Activated CD4-positive, alpha-beta T cell treated with anti-CD3 and anti-CD28 coated beads, Interleukin-2, amount 10 ng/mL, durations not matched to agents 7 days and 5 days (primary cell): ENCODE measurements at places on chromosomes 5 and 9. TPM values are rescaled to one million over a fixed set of nuclear protein-coding genes. Genes with fewer than 3 reads are reported as not detected.

Gene EIF4E1B
- not detected for total RNA-seq

Gene FOXI1
- total RNA-seq, result not detected

Gene LECT2
- total RNA-seq, result not detected

Gene CCL27
- total RNA-seq, result not detected

GRCh38 chr5:125575891-125576505, 829.6 kb upstream of the ZNF608 start:
- no peak for DNase-seq
- H3K27me3 ChIP-seq, result no peaks in the 10 kb centered on the region
- H3K27ac ChIP-seq, result no peak overlapping the region
- no peaks in the 10 kb centered on the region for H3K4me1 ChIP-seq
- no peak overlapping the region for H3K4me3 ChIP-seq

DNA sequence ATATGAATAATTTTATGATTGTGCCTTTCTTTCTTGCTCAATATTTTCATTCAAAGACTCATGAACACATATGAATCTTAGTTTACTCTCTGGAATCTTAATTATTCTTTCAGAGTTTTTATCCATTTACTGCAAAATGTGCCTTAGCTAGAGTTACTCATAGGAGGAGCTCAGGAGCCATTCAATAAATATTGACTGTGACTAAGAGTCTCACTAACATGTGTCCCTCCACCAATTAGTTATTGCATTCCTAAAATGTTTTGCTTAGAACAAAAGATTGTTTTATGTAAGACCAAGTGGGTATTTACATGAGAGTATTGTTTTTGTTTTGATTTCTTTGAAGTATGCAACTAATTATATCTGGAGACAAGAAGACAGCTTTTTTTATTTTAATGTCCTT, 218.4 kb upstream of the MAST4 start:
- H3K36me3 ChIP-seq, result no peaks in the 10 kb centered on the region
- no peak overlapping the region for H3K4me3 ChIP-seq
- peaks cover 9% of the 10 kb centered on the region for H3K27me3 ChIP-seq
- H3K4me1 ChIP-seq, result no peaks in the 10 kb centered on the region
- H3K27ac ChIP-seq, result no peak overlapping the region

- peaks cover 6% of the 10 kb centered on the region for H3K4me1 ChIP-seq
- H3K36me3 ChIP-seq, result no peaks in the 10 kb centered on the region
- H3K4me3 ChIP-seq, result no peak overlapping the region
Observed at GRCh38 chr5:31270396-31270795, 76.9 kb downstream of the CDH6 start.

- no peak overlapping the region for H3K4me3 ChIP-seq
- H3K27me3 ChIP-seq, result no peaks in the 10 kb centered on the region
- no peak overlapping the region for H3K27ac ChIP-seq
- H3K4me1 ChIP-seq, result peaks cover 69% of the 10 kb centered on the region
- peaks cover 53% of the 10 kb centered on the region for H3K36me3 ChIP-seq
Observed at GRCh38 chr5:172141949-172142319, 46.1 kb downstream of the STK10 start.

DNA sequence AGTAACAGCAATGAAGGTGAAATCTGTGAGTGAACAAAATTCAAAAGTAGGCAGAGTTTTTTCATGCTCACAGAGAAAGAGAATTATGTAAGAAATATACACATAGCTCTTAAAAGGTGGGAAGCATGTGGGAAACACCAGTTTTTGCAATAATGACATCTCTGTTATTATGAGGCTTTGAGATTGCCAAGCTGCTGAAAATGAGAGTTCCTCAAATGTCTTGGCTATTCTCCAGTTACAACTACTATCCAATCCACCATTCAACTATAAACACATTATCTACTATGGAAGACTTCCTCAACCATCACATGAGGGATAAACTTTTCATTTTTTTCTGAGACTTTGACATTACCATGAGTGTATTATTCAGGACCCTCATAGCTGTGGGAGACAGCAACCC, 420.8 kb upstream of the ACTBL2 start:
- no peak overlapping the region for H3K27ac ChIP-seq
- H3K36me3 ChIP-seq, result no peaks in the 10 kb centered on the region
- peaks cover 6% of the 10 kb centered on the region for H3K27me3 ChIP-seq
- no peaks in the 10 kb centered on the region for H3K4me1 ChIP-seq
- no peak for DNase-seq
- no peak overlapping the region for H3K4me3 ChIP-seq

- no peaks in the 10 kb centered on the region for H3K4me1 ChIP-seq
- no peaks in the 10 kb centered on the region for H3K27me3 ChIP-seq
- no peak overlapping the region for H3K27ac ChIP-seq
- no peak for DNase-seq
- no peak overlapping the region for H3K4me3 ChIP-seq
Observed at GRCh38 chr9:107989544-107989943, 500.0 kb upstream of the KLF4 start.

GRCh38 chr5:140042393-140042642, 781 bp downstream of the NRG2 start:
- peaks cover 10% of the 10 kb centered on the region for H3K4me1 ChIP-seq
- DNase-seq, result no peak
- H3K27me3 ChIP-seq, result peaks cover 74% of the 10 kb centered on the region
- H3K27ac ChIP-seq, result no peak overlapping the region

DNA sequence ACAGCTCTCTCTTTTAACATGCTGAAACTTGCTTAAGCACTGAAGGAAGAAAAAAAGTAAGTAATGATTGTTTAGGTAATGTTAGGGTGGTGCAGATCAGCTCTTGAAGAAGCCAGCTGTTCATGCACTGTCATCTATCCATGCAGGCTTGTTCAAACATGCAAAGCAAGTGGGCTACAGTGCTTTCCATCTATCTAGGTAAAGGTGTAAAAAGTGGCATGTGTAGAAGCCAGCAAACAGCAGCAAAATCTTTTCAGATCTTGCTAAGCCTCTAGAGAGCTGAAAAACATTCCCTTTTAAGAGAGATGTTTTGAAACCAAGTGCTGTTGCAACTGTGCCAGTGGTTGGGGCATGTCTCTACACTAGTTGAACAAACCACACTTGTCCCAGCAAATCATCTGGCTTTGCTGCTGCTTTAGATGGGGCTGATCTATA, 214.4 kb downstream of the EFNA5 start:
- H3K36me3 ChIP-seq, result no peaks in the 10 kb centered on the region
- H3K4me1 ChIP-seq, result no peaks in the 10 kb centered on the region
- H3K4me3 ChIP-seq, result no peak overlapping the region
- DNase-seq, result no peak
- H3K27ac ChIP-seq, result no peak overlapping the region

DNA sequence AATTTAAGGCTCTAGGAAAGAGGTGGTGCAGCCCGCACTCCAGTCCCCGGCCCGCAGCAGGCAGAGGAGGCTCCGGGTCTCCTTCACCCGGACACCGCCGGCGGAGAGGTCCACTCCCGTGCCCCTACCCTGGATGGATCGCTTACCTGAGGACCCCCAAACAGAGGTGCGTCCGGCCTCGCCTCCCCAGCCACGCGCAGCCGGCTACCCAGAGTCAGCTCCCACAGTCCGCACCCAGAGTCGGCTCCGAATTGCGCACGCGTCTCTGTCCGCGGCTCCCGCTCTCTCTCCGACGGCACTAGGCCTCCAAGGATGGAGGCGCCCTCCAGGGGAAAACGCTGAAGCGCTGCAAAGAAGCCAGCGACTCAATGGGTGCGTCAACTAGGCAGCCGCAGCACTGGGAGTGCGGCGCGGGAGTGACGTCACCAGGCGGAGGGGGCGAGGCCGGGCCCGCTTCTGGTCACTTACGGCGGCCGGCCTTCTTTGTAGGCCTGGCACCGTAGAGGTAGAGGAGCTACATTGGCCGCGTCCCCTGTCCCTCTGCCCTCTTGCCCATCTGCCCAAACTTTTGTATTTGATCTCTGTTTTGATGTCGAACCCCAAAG, at the start of gene ELP1:
Gene ELP1 (minus strand): TSS at position 407 of the 605 bp plus-strand sequence. CDS start 2,978 bp downstream, outside the sequence.
- peaks cover 29% of the 10 kb centered on the region for H3K4me1 ChIP-seq
- H3K36me3 ChIP-seq, result peaks cover 5% of the 10 kb centered on the region
- peak; percentile 94 for DNase-seq
- H3K4me3 ChIP-seq, result peak within 1 kb of the TSS; percentile 88
- no peaks in the 10 kb centered on the region for H3K27me3 ChIP-seq
- peak within 1 kb of the TSS; percentile 99 for H3K27ac ChIP-seq

DNA sequence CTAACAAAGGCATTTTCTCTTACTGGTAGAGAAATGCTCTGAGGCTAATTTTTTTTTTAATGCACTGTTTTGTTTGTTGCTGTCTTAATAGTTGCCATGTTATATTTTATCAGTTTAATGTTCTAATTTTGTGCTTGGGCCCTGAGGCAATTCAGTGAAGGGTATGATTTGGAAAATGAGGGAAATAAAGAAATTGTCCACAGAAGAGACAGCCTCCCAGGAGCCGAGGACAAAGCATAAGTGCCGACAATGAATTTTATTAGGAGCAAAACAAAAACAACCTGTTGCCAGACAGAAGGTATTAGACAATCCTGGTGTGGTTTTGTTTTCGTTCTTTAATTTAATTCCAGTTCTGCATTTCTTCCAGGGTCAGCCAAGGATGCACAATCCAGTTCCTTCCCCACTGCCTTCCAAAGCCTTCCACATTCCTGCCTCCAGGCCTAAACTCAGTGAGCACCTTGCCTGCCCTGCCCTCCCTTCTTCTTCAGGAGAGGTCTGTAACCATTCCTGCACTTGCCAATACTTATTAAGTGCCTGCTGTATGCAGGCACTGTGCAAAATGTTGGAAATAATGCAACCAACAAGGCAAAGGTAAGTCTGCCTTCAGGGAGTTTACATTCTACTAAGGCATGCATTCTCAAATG, 4.3 kb upstream of the TCOF1 start:
- H3K27me3 ChIP-seq, result peaks cover 2% of the 10 kb centered on the region
- peaks cover 29% of the 10 kb centered on the region for H3K4me1 ChIP-seq

- H3K27me3 ChIP-seq, result no peaks in the 10 kb centered on the region
- no peak overlapping the region for H3K27ac ChIP-seq
- DNase-seq, result no peak
Observed at GRCh38 chr5:20446121-20446520, 458.1 kb upstream of the CDH18 start.

- H3K4me3 ChIP-seq, result no peak overlapping the region
- DNase-seq, result no peak
- peaks cover 41% of the 10 kb centered on the region for H3K36me3 ChIP-seq
Observed at GRCh38 chr9:137799630-137799983, 78.0 kb upstream of the CACNA1B start.

DNA sequence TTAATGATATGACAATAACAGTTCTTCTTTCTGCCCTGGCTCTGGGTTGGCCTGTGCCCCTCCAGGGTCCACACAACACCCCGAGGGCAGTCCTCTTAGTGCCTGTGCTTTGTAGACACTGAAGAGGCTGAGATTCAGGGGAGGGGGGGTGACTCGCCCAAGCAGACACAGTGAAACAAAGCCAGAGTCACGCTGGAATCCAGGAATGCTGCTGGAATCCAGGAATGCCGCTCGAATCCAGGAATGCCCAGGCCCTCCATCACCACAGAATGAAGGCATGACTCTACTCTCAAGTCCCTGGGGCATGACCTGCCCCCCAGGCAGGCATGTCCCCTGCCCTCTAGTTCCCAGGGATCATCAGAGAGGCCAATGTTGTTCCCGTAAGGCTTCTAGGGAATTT, 73.1 kb downstream of the LRSAM1 start:
- peaks cover 3% of the 10 kb centered on the region for H3K4me1 ChIP-seq
- no peak for DNase-seq
- peaks cover 47% of the 10 kb centered on the region for H3K36me3 ChIP-seq
- H3K27ac ChIP-seq, result no peak overlapping the region
- no peak overlapping the region for H3K4me3 ChIP-seq

DNA sequence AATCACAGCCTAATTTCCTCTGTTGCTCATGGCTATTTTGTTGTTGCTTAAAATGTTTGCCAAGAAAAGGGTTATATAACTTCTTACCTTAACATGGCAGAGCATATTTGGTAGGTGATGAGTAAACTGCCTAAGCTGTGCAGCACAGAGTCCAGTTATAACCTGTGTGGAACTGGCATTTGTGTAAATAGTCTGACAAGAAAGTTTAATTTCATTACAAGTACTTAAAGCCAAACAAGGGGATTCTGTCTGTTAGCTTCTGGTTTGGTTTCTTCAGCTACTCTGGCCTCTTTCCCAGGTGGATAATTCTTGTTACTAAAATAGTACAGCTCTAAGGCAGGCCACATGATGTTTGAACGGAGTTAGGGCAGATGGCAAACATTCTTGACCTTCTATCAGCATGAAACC, 72.2 kb downstream of the PTCD2 start:
- no peaks in the 10 kb centered on the region for H3K4me1 ChIP-seq
- peaks cover 30% of the 10 kb centered on the region for H3K27me3 ChIP-seq
- H3K27ac ChIP-seq, result no peak overlapping the region
- H3K4me3 ChIP-seq, result no peak overlapping the region
- no peaks in the 10 kb centered on the region for H3K36me3 ChIP-seq

DNA sequence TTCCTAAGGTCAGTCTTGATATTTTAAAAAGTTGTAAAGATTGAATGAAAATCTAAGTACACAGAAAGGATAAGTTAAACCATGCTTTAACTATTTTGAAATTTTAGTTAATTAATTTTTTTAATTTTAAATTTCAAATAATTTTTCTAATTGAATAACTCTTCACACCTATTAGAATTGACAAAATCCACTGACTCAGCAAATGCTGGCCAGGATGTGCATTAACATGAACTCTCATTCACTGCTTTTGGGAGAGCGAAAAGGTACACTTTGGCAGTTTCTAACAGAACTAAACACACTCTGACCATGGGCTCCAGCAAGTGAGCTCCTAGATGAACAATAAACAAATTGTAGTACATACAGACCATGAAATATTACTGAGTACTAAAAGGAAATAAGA, 209.5 kb downstream of the PTPRD start:
- H3K27ac ChIP-seq, result no peak overlapping the region
- DNase-seq, result no peak
- no peaks in the 10 kb centered on the region for H3K27me3 ChIP-seq
- no peaks in the 10 kb centered on the region for H3K4me1 ChIP-seq

DNA sequence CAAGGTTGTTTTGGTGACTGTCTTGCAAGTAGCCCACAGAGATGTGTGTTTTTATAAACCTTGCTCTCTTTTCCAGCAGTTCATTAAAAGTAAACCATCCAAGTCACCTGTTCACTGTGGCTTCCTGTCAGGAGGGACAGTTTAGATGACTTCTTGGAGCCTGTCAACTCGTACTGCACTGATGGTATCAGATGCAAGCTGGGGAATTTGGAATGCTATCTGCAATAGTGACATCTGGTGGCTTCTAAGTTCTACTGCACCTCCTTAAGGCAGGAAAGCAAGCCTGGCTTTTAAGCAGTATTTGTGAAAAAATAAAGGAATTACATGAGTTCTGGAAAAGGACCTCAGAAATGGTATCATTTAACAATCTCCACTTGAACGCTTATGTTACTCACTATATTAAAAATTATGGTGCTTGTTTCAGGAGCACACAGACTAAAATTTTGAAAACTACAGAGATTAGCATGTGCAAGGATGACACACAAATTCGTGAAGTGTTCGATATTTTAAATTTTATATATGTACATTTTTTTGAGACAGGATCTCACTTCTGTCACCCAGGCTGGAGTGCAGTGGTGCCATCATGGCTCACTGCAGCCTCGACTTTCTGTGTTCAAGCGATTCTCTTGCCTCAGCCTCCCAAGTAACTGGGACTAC, 164.0 kb downstream of the TTC39B start:
- H3K27me3 ChIP-seq, result peaks cover 4% of the 10 kb centered on the region
- H3K27ac ChIP-seq, result no peak overlapping the region
- H3K4me1 ChIP-seq, result peaks cover 12% of the 10 kb centered on the region
- DNase-seq, result peak; percentile 38
- no peak overlapping the region for H3K4me3 ChIP-seq
- H3K36me3 ChIP-seq, result no peaks in the 10 kb centered on the region
